ENCODE measurements at places on chromosomes 6 and 20. TPM values are rescaled to one million over a fixed set of nuclear protein-coding genes. Genes with fewer than 3 reads are reported as not detected.
A peak's percentile ranks its signal among the peaks of the same experiment; 100 is the strongest.

- H3K4me1 ChIP-seq = no peaks in the 10 kb centered on the region
- DNase-seq = no peak
- H3K27ac ChIP-seq = no peak overlapping the region
- no peaks in the 10 kb centered on the region for H3K36me3 ChIP-seq
- H3K4me3 ChIP-seq = no peak overlapping the region
Observed at GRCh38 chr20:9723501-9724202, 115.2 kb downstream of the PAK5 start.

DNA sequence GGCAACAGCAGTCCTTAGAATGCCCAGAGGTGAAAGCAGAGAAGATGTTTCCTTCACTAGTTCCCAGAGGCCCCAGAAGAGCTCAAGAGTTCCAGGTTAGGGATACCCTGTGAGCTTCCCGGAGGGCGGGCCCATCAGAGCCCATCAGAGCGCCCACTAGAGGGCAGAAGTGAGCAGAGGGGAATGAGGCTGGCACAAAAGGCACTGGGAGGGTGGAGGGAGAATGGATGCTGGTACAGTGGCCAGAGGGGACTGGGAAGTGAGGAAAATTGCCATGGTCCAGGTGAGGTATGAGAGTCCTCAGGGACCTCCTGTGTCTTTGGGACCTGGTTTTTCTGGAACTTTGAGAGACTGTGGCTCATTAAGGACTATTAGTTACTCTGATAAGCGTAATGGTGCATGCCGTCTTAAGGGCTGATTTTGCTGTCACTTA, 57.3 kb downstream of the LINC00237 start:
- no peak overlapping the region for H3K27ac ChIP-seq
- no peaks in the 10 kb centered on the region for H3K36me3 ChIP-seq
- no peak overlapping the region for H3K4me3 ChIP-seq
- DNase-seq = peak; percentile 63
- H3K27me3 ChIP-seq = no peaks in the 10 kb centered on the region

GRCh38 chr20:31842471-31843157, 2.8 kb downstream of the FOXS1 start:
- peak overlapping the region; percentile 44 for H3K27ac ChIP-seq
- no peak overlapping the region for H3K4me3 ChIP-seq
- no peak for DNase-seq
- no peaks in the 10 kb centered on the region for H3K4me1 ChIP-seq
- no peaks in the 10 kb centered on the region for H3K36me3 ChIP-seq

- no peaks in the 10 kb centered on the region for H3K36me3 ChIP-seq
- no peak overlapping the region for H3K27ac ChIP-seq
Observed at GRCh38 chr20:42190084-42190483, 571.9 kb upstream of the CHD6 start.

- H3K27ac ChIP-seq = no peak overlapping the region
- DNase-seq = no peak
- no peaks in the 10 kb centered on the region for H3K27me3 ChIP-seq
- no peaks in the 10 kb centered on the region for H3K36me3 ChIP-seq
- no peaks in the 10 kb centered on the region for H3K4me1 ChIP-seq
- no peak overlapping the region for H3K4me3 ChIP-seq
Observed at GRCh38 chr6:88910922-88911778, 52.3 kb downstream of the RNGTT start.

GRCh38 chr6:116529466-116530290, 15.8 kb downstream of the TRAPPC3L start:
- no peaks in the 10 kb centered on the region for H3K36me3 ChIP-seq
- no peak overlapping the region for H3K27ac ChIP-seq

GRCh38 chr20:53899351-53900167, 170.8 kb downstream of the BCAS1 start:
- peak overlapping the region; percentile 59 for H3K27ac ChIP-seq
- no peak for DNase-seq
- H3K4me3 ChIP-seq = no peak overlapping the region
- H3K27me3 ChIP-seq = no peaks in the 10 kb centered on the region
- peaks cover 2% of the 10 kb centered on the region for H3K4me1 ChIP-seq
- H3K36me3 ChIP-seq = no peaks in the 10 kb centered on the region

The SCRT2 gene
- not detected for total RNA-seq
